Stimulated activated CD8-positive, alpha-beta memory T cell treated with anti-CD3 and anti-CD28 coated beads, Interleukin-12 subunit alpha, Interleukin-12 subunit beta, amount 100 ng/mL, for 4 hours (primary cell): ENCODE measurements at places on chromosomes 2 and 18.

DNA sequence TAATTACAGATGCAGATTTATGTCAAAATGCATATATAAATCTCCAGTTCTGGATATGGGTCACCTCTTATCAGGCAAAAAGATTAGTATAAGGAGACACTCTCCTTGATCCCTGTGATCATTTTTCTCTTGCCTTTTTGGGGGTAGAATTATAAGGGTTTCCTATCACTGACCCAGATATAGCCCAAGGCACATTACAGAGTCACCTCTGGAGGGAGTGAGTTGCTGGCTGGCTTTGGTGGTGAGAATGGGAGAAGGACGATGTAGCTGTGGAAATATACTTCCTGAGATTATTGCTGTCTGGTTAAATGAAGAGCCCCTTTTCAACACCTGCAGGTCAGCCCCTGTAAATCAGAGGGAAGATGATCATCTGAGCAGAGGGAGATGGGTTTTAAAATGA lies 418.7 kb downstream of the MTX2 start:
- no peak for DNase-seq

DNA sequence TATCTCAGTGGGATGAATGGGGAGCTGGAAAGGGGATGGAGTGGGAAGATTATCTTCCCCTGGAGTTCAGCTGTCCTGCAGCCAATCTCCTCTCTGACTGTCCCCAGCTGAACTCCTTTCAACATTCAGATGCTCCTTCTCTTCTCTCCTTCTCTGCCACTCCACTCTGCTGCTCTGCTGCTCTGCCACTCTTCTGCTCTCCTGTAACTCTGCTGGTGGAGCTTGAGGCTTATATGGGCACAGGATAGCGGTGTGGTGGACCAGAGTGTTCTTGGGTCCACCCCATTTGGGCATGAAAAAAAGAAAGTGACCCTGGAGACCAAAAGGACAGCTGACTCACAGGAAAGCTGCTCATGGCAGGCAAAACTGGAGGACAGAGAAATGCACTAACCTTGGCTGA lies 26.6 kb downstream of the FAHD2B start:
- DNase-seq: no peak

DNA sequence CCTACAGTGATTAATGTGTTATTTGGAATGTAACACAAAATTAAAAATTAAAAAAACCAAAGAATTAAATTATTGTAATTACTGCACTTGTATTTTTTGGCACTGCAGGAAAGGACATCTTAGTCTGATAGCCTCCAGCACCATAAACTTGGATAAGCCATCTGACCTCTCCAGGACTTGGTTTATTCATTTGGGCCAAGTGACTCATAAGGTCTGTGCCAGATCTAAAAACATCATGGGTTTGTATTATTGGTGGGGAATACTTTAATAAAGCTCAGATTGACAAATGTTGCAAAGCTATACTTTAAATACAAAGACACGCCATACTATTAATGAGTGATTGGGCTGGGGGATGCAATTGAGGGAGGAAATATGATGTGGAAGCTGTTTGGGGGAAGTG lies 225.2 kb downstream of the ZNF521 start:
- DNase-seq: no peak

DNA sequence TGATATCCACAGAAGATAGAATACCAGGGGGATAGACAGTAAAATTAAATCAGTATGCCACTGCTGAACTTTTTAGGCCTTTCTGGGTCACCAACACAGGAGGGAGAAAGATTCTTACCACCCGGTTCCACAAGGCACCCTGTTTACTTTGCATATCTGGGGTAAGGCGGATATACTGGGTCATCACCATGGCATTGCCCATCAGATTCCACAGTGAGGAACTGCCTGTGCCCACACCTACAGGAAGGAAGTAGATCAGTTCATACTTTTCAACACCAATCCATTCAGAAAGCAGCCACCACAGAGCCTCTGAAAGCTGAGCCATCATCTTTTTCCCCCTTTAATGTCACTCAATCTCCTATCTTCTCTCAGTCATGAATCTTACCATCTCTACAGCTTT lies 2.0 kb downstream of the LMAN2L start:
- no peak for DNase-seq

DNA sequence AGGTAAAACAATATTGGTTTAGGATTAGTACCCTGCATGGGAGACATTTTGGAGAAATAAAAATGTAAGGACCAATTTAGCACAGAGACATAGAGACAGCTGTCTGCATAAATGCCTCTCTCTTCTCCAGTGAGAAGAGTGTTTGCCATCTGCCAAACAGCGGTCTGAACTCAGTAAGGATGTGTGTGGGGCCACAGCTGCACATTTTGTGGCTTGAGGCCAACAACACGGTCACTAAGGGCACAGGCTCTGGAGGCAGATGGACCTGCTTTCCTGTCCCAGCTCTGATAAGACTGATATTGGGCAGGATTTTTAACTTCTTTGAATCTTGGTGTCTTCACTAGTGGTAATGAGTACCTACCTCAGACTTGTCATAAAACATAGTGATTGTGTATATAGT lies 10.2 kb downstream of the ZBTB14 start:
- DNase-seq: no peak

- no peak for DNase-seq
These were observed 56.5 kb downstream of the PLA2R1 start for GRCh38 chr2:160005908-160006307.

DNA sequence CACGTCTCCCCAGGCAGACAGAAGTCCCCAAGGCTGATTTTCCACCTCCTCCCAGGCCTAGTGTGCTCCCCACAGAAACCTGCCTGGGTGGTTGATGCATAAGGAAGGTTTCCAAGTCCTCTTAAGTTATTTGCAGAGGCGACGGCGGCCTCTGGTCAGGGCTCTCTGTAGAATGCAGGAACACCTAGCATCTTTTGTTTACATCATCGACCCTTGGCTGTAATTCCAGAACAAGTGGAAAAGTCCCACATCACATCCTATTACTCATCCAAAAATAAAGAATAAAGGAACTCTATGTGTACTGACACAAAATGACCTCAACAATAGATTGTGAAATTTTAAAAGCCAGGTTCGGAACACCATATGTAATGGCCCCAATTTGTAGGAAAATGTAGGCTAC lies 211.1 kb downstream of the ALPK2 start:
- no peak for DNase-seq

GRCh38 chr2:240309214-240309613 lies 126.2 kb upstream of the GPC1 start:
- DNase-seq: no peak
